NCI-H1694 (cell line): ENCODE measurements at places on chromosomes 3 and 15.

- DNase-seq, result no peak
Observed at GRCh38 chr15:68930268-68931022, at the start of gene SPESP1. Gene SPESP1, plus strand, starts transcription at chr15:68930525. Its CDS starts 129 bp downstream, at chr15:68930654.

DNA sequence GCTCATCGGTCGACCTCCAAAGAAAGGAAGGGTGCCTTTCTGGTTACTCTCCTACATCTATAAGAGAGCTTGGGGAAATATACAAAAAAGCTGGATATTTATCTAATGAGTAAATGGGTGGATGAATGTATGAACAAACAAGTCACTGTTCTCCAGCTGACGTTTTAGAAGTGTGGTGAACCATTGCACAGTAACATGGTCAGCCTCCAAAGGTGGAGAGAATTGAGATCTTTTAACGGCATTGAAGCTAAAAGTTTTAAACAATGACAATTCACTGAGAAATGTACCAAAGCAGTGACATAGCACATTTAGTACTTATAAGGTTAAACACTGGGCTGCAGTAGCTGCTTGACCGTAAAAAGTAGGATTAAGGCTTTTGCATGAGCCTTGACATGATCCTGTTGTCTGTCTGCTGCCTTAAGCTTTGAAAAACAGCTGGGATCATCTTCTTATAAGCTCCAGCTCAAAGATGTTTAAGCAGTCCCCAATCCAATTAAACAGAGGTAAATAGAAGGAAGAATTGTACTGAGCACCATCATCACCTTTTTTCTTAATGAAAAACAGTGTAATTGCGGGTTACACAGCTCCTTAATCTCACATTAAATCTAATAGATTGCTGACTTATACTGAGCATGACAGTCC, 222.9 kb downstream of the WDR72 start:
- DNase-seq, result no peak

- DNase-seq, result no peak
Observed at GRCh38 chr3:120393243-120393642, 44.1 kb upstream of the LRRC58 start.

DNA sequence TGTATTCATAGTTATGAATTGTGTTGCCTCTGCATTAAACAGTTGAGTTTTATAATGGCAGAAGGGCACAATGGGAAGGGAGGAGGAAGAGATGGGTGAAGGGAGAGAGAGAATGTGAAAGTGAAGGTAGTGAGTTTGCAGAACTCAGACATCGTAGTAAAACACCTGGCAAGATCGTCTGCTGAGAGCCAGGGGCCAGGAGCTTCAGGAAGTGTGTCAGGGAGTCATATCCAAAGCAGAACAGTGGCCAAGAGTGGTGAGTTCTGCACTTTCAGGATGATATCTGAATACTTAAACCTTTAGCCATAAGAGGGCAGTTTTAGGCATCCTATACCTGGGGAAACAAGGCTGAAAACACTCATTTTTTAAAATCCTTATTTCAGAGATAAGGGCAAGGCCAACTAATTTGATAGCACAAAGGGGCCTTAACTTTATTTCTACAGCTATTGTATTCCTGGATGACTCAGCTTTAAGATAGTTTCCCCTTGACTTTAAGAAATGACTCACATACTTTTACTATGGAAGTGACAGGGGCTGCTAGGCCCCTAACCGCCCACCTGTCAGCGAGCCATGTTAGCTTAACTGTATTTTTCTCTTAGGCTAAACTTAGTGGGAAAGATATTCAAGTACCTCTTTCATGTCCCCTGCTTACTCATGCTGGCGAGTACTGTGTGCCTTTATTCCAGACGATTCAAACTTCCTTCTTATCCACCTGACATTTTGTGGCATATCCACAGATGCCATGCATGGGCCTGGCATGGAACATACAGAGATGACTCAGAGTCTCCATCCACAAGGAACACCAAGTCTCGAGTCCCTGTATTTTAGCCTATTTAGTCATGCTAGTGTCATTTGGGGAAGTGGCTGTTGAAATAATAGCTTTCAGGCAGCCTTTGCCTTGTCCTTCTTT, 53.9 kb downstream of the RLBP1 start:
- no peak for DNase-seq

DNA sequence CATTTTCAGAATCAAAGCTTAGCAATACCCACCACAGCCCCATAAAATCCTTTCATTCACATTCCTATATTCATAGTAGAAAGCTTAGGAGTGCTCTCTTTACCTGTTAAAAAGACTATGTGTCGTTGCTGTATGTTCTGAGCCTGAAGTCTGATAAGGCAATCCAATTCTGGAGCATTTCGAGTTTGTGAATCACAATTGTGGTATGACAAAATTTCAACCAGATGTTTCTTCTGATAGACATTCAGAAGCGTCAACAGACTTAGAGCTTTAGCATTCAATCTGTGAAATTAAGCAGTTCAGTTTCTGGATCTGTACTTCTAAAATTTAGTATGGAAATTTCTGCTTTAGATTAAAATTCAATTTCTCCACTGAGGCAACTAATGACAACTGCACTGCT, 58.3 kb downstream of the TASOR start:
- no peak for DNase-seq

DNA sequence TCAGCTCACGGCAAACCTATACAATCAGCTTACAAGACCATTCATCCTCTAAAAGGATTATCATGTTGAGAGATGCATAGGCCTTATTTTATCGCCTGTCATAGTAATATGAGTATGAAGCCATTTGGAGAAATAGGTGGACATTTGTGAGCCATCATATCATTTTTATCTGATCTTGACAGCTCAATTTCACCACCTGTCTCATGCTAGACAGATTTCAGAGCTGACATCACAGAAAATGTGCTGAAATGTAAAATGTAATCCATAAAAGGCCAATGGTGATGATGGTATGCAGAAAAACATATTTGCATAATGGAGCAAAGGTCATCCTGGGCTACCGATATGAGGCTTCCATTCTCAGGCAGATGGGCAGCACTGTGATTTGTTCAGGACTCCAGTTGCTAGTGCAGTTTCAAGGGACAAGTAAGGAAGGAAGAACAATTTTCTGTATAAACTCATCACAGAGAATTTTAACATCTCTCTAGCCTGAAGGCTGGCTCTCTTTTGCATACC, 221.5 kb downstream of the ULK4 start:
- DNase-seq, result no peak

DNA sequence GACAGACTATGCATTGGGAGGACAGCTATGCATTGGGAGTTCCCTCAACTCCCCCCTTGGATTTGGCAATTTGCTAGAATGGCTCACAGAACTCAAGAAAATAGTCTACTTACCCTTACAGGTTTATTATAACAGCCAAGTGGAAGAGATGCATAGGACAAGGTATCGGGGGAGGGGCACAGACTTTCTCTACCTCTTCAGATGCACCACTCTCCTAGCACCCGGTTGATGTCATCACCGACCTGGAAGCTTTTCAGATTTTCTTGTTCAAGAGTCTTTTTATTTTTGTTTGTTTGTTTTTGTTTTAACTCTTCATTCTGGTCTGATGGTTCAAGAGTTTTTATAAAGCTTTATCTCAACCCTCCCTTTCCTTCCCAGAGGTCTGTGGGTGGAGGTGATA, 20.7 kb upstream of the ADAMTS9 start:
- no peak for DNase-seq

- no peak for DNase-seq
Observed at GRCh38 chr3:13670292-13670691, 121.4 kb downstream of the FBLN2 start.

- no peak for DNase-seq
Observed at GRCh38 chr3:195908694-195909581, 587 bp upstream of the TNK2 start.

DNA sequence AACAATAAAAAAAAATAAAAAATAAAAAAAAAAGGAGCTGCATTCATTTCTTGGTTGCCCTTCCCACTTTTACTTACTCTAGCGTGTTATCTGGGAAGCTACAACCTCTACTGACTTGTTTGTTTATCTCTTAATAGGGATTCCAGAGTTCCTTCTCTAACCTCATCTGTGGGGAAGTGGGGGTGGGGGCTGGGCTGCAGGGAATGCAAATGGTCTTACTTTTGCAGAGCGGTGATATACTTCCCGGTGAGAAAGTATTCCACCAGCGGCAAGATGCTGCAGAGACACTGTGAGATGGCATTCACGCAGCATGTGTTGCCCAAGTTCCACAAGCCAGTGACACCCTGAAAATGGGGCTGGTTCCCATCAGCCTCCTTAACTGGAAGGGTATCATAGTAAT, 2.1 kb downstream of the USP50 start:
- DNase-seq, result no peak

- DNase-seq, result no peak
Observed at GRCh38 chr15:77017761-77018720, 23.1 kb downstream of the PSTPIP1 start.

DNA sequence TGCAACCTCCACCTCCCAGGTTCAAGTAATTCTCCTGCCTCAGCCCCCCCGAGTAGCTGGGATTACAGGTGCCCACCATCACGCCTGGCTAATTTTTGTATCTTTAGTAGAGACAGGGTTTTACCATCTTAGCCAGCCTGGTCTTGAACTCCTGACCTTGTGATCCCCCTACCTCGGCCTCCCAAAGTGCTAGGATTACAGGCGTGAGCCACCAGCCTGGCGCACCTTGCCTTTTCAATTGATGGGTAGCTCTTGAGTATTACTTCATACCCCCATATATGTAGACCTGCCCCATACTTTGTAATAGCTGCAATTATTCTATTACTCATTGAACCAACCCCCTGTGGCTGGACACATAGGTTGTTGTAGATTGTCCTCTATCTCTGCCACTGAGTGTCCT, 101.3 kb downstream of the LRRK1 start:
- no peak for DNase-seq

- DNase-seq, result no peak
Observed at GRCh38 chr3:152051501-152052404, 178.3 kb downstream of the SUCNR1 start.

DNA sequence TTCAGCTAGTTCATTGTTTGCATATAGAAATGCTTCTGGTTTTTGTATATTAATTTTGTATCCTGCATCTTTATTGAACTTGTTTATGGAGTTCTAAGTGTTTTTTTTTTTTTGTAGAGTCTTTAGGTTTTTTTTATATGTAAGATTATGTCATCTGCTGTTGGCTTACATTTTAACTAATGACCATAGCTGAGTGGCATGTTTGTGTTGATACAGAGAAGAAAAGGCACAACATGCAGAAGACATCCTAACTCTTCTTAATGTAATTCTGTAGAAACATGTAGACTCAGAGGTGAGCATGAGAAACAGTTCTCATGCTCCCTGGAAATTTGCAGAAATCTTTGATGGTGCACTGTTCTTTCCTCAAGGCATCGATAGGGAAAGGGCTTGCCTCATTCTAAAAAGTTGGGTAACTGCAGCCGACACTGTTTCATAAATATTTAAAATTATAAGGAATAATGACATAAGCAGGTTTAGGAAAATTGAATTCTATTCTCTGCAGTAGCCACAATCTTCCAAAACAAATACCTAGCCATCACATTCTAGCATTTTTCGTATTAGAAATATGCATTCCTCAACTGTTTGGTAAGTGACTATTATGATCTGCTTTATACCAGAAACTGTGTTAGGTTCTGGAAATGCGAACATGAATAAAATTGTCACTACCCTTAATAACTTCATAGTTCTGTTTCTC, 499.6 kb upstream of the KCNMB2 start:
- DNase-seq, result no peak

DNA sequence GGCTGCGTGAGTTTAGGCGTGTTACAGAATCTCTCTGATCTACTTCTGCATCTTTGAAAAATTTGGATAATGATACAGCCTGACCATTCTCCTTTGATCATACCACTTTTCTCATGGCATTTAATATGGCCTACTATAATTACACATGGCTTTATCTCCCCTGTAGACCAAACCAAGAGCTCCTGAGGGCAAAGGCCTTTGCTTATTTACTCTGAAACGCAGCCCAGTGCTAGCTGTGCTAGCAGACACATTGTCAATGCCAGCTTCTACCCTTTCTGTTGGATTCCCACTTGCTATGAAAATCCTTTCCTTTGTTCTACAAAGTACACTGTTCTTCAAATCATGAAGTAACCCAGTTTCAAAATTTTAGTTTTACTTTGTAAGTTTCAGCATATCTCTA, 16.5 kb upstream of the VGLL4 start:
- DNase-seq, result no peak

DNA sequence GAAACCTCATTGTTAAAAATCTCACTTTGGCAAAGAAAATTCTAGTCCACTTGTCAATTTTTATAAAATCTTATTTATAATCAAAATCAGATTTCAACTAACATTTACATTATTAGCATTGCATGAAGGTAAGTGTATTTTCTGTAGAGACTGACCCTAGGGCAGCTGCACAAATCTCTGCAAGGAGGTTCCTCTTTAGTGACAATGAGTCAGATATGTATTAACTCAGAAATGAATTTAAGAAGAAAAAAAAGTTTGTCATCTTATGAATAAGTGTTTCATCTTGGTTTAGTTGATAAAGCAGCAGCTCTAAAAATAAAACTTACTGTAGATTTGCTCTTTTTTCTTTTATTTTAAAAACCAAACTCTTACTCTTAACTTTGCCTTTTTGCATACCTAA, 9.0 kb upstream of the GNB4 start:
- DNase-seq, result no peak

- no peak for DNase-seq
Observed at GRCh38 chr15:90664650-90665287, 52.4 kb upstream of the BLM start.

- DNase-seq, result no peak
Observed at GRCh38 chr3:48528048-48528447, 24.1 kb upstream of the SHISA5 start.

GRCh38 chr3:49966233-49966942, 26.4 kb downstream of the RBM6 start:
- no peak for DNase-seq

DNA sequence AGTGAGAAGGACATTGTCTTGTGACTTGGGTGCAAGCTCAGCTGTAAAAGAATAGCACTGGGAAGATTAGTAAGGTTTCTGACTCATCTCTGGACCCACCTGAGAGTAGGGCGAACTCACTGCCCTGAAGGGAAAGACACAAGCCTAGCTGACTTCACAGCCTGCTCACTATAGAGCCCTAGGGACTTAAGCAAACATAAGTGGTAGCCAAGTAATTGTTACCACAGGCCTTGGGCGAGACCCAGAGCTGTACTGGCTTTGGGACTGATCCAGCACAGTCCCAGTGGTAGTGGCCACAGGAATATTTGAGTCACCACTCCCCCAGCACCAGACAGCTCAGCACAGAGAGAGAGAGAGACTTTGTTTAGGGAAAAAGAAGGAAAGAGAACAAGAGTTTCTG, 429.9 kb downstream of the TBL1XR1 start:
- DNase-seq, result no peak

DNA sequence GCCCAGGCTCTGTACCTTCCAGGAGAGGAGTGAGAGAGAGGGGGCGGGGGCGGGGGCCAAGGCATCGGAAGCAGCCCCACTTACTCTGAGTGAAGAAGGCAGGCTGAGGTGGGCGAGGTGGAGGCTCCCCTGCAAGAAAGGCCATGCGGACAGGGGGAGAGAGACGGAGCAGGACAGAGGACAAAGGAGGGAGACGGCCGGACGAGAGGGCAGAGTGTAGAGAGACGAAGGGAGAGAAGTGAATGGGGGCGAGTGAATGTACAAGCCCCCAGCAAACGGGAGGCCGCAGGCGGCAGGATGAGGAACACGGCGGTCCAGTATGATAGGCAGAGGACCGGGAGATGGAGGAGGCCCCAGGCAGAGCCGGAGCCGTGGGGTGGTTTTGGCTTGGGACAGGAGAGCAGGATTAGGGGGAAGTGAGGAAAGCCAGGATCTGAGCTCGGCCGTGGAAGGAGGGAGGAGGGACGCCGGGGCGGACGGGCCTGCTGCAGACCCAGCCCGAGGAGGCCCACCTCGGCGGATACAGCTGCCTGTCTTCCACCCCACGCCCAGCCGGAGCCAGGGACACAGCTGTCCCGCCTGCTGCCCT, 38.8 kb downstream of the TNK2 start:
- DNase-seq, result no peak

GRCh38 chr3:127799476-127800222, 22.7 kb downstream of the MGLL start:
- DNase-seq, result no peak
